ENCODE measurements at places on chromosomes 2 and 18.

GRCh38 chr2:112542984-112543661 lies 858 bp downstream of the POLR1B start:
- DNase-seq = no peak

DNA sequence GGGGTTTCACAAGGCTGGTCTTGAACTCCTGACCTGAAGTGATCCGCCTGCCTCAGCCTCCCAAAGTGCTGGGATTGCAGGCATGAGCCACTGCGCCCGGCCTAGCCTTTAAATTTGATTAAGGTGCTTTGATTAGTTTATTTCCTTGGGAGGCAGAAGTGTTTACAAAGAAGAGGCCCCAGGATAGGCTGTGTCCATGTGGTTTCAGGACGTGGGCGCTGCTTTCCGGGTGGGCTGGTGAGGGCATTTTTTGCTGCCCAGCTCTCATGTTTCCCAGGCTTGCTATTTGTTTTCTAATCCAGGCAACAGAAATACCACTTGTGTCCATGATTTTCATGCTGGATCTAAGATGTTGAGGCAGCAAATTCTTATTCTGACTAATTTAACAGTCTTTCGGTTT lies 124.2 kb downstream of the SH3RF3 start:
- no peak for DNase-seq

DNA sequence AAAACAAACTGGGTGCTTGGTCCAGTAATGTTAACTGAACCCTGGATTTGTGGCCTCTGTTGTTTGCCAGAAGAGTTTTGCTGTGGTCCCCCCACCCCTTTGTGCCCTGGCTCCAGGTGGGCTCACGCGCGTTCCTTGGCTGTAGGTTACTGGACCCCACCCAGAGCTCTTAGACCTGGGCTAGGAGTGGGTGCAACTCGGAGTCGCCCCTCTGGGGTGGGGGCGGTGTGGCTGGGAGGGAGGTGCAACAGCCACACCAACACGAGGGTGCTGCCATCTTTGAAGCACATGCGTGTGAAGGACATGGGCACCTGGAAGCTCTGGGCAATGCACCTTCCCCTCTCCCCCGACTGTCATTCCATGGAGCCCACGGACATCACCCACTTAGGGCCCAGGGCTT lies 92.7 kb downstream of the USP40 start:
- DNase-seq = no peak

DNA sequence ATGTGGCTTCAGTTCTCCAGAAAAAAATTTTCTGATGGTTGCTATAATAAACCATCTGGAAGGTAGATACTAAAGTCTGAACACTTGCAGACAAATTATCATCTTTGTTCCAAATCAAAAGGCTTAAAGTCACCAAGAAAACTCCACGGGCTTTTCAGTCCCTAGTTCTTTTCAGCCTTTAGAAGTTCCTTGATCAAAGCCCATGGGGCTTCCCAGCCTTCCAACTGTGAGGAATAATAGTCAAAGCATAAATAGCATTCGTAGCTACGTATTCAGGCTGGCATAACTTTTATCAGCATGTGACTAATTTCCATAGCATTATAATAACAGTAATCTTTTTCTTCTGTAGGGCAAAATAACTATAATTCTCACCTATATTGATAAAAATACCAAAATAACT lies 13.9 kb downstream of the SCG2 start:
- DNase-seq = no peak

DNA sequence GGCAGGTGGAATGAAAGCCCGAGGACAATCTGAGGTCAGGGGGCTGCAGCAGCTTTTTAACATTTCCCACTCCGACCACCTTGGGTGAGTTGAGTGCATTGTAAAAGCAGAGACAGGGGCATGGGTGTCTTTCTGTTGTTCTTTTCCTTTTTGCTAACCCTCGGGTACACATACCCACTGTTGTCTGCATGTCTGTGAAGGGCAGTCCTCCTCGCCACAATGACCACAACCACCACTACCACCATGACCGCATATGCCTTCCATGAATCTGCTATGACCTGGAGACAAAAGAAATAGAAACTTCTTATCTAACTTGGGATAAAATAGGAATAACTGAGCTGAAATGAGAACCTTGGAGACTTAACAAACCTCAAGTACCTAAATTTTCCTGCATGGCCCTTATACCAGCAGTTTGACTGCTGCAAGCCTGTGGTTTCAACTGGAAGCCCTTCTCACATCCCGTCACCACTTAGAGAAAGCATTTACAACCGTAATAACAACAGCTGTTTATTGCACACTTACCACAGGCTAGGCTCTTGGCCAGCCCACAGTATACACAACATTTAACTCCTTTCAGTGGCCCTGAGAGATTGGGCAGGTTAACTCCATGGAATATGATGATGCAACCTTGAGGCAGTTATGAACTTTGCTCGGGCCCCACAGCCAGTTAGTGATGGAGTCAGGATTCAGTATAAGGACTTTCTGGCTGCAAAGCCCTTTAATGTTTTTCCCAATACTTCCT lies 80.3 kb downstream of the GYPC start:
- DNase-seq = no peak

Data from WTC11 (cell line).